Stimulated activated CD8-positive, alpha-beta memory T cell treated with anti-CD3 and anti-CD28 coated beads, Interleukin-7, amount 100 ng/mL, for 4 hours (primary cell): ENCODE measurements at places on chromosomes 4 and X.

DNA sequence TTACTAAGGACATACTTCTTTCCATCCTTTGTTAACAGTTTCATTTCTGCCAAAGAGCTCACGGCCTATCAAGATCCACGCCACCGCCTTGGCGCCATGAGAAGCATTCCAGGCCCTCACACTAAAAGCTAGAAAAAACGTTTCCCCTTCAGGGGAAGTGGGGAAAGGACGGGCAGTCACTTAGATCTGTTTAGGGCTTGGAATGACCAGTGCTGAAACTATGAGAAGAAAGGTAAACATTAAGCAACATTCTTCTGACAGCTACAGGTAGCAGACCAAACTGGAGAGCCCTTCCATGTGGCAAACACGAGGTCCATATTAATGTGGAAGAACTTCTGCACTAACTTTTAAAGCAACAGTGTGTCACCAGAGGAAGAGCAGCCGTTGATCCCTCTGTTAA, 146.7 kb downstream of the SH3KBP1 start:
- DNase-seq = no peak

GRCh38 chr4:145132511-145133098, 34.5 kb downstream of the ABCE1 start:
- DNase-seq = no peak

DNA sequence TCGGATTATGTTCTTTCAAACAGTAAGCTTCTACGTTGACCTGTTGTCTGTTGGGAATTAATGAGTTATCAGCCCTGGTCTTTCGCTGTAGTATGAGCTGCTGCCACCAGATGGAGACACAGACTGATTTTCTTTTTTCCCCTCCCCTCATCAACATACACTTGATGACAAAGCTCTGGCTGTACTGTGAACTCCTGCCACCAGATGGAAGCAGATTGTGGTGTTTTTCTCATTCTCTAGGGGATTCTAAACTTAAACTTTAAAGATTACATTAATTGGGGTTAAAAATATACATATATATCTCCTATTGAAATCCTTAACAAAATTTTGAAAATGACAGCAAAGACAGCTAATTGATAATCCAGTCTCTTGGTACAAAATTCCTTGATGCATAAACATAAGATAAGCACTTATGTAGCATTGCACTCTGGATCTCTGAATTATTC, 44.8 kb downstream of the SMS start:
- DNase-seq = peak; percentile 41

- DNase-seq = no peak
Observed at GRCh38 chr4:70000711-70001110, 4.9 kb downstream of the STATH start.

DNA sequence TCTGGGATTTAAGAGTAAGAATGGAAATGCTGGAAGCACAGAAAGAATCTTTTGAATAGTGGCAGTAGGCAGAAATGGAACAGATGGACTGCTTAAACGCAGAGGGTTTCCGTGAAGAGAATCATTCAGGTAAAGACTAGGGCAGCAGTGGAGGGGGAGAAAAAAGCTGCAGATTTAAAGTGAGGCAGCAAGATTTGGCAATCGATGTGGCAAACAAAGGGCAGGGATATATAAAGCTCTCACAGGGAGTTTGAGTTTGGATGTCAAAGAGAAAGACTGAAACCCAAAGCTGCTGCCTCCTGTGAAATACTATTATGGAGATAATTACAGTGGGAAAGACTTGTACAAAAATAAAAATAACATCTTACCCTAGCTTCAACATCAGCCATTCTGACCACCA, 384.0 kb downstream of the CENPC start:
- DNase-seq = no peak

GRCh38 chrX:46876901-46877300, 35.3 kb upstream of the JADE3 start:
- no peak for DNase-seq
